NB4 (cell line): ENCODE measurements at places on chromosomes 7 and 10.

- DNase-seq, result no peak
Measured at GRCh38 chr7:71254751-71255150, 122.8 kb downstream of the GALNT17 start.

- no peak for DNase-seq
Measured at GRCh38 chr7:101702362-101702850, 73.3 kb upstream of the MYL10 start.

DNA sequence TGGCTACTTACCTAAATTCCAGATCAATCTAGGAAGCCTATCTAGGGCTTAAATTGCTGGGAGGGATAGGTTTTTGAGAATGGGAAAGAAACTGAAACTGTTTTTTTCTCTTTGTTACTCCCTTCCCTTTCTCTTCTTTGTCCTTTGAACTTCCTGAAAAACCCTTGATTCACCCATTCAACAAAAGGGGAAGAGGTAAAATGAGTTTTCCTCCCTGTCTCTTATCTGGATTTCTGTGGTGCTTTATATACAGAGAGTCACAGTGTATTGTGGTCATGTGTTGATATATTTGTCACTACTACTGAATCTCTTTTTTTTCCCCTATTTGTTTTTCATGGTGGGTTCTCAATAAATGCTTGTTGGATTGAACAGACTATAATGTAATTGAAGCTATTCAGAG, 19.8 kb upstream of the NUP205 start:
- DNase-seq, result peak; percentile 61

- DNase-seq, result peak; percentile 18
Measured at GRCh38 chr10:32060347-32060746, 4.1 kb upstream of the KIF5B start.

- DNase-seq, result no peak
Measured at GRCh38 chr7:11436316-11436715, 395.7 kb downstream of the THSD7A start.

GRCh38 chr10:86306628-86307278, 59.8 kb downstream of the GRID1 start:
- peak; percentile 43 for DNase-seq

DNA sequence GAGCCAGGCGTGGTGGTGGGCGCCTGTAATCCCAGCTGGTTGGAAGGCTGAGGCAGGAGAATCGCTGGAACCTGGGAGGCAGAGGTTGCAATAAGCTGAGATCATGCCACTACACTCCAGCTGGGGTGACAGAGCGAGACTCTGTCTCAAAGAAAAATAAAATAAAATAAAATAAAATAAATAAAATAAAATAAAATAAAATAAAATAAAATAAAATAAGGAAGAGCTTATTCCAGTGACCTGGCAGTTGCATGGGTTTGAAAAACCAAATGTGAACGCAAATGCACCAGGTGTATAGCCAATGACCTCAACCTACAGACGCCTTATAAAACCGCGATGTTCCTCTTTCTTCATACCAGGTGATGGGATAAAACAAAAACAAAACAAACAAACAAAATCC, 995.7 kb downstream of the TYW1 start:
- no peak for DNase-seq

GRCh38 chr7:17147409-17147808, 151.0 kb upstream of the AHR start:
- no peak for DNase-seq

GRCh38 chr7:137360087-137360679, 16.6 kb upstream of the PTN start:
- peak; percentile 18 for DNase-seq

DNA sequence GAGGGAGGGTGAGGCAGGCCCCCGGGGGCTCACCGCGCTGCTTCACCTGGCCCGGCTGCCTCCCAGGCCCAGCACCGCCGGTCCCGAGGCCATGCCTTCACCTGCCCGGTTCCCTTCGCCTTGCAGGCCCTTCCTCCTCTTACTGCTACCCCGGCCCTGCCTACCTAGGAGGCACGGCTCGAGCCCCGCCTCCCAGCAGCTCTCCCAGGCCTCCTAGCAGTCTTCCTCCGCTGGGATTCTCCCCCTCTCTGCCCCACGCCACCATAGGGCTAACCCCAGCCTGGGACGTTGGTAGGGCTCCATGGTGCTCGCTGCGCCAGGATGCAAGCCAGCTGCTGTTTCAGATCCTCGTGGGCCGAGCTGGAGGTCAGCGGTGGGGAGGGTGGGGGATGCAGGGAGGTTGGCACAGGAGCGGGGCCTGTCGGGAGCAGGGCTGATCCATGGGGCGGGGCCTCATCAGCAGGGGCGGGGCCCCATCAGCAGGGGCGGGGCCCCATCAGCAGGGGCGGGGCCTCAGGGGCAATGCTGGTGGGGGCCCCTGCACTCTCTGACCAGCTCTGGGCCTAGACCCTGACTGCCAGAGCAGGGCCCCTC, 63.3 kb downstream of the RASGEF1A start:
- DNase-seq, result no peak

- no peak for DNase-seq
Measured at GRCh38 chr7:132488634-132489302, 87.5 kb downstream of the PLXNA4 start.

DNA sequence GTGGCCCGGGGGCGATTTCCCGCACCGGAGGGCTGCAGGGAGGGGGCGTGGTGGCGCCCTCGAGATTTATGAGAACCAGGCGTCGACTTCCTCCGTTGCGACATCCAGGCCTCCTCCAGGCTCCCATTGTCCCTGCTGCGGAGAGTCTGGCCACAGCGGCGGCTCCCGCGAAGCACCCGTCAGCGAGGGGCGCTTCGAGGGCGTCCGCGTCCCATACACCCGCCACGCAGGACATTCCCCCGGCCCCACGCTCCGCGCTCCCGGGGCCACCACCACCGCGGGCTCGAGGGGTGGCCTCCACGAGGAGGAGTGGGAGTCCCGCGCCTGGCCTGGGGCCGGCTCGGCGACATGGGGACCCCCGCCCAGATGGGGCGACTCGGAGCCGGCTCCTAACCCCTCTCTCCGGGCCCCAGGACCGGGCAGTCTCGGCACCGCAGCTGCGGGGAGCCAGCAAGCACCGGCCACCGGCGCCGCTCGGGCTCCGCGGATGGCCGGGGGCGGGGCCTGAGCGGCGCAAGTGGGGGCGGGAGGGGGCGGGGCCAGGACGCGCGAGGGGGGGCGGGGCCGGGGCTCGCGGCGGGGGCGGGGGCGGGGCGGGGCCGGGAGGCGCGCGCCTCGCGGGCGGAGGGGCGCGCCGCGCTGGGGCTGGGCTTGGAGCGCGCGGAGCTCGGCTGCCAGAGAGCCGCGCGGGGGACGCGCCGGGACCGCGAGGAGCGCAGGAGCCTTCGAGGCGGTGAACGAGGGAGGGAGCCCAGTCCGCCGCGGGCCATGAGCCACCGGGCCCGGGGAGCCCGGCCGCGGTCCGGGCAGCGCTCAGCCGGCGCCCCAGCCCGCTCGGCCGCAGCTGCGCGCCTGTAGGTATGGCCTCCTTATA, at the start of gene SH2B2:
Gene SH2B2 (plus strand): TSS at position 632 of the 874 bp plus-strand sequence. CDS start 13,683 bp downstream, outside the sequence.
- DNase-seq, result peak; percentile 95

- DNase-seq, result no peak
Measured at GRCh38 chr7:134357486-134357885, 40.8 kb upstream of the SLC35B4 start.

- DNase-seq, result no peak
Measured at GRCh38 chr10:99279626-99280111, 44.0 kb upstream of the HPSE2 start.

DNA sequence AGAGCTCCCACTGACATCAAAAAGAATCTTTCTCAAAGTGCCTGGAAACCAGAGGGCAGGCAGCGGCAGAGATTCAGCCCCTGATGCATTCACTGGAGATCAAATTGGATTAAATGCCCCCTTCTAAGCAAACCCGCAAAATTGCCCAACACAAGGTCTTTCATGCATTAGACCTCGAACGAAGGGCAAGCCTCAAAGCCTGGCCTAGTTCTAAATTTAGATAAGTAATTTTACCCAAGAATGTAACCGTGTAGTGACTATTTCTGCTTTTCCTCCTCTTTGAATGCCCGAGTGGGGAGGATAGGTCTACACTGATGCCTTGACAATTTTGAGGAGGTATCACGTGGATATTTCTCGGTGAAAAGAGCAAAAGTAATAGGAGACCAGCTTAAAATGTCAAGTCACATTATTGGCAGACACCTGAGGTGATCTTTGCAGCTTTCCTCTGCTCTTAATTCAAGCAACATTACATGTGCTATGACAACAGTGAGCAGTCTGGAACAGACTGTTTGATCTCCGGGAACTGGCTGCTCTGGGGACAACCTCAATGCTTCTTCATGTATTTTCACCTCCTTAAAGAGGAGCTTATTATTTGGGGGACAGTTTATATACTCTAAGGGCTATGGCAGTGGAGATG, 1263.5 kb upstream of the AUTS2 start:
- no peak for DNase-seq

DNA sequence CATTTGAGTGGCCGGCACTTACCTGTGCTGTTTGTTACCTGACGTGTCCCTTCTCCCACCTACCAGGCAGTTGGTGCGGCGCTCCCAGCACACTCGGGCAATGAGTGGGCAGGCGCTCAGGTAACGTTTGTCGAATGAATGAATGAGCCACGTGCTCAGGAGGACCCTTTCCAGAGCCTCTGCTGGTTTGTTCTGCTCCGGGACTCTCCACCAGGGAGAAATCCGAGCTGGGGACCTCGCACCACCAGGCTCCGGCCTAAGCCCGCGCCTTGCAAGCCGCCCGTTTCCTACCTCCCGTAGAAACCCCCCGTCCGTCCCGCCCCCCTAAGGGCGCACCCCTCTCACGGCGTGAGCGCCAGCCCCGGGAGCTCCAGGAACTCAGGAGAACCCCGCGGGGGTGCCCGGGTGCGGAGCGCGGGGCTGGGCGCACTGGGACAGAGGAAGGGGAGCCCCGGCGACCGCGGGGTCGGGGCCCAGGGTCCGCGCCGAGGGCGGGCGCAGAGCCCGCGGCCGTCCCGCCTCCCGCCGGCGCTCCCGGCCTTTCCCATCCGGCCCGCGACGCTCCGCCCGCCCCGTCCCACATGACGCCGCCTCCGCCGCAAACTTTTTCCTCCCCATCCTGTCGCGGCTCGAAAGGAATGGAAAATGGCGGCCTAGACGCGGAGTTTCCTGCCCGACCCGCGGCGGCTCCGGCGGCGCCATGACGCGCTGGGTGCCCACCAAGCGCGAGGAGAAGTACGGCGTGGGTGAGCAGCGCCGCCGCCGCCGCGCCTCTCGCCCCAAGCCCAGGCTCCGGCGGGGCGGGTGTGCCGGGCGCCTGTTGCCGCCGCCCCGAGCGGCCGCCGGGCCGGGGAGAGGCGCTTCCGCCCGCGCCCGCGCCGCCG, at the start of gene DOCK1:
Gene DOCK1 (plus strand): TSS at position 611 of the 884 bp plus-strand sequence. CDS start 90 bp downstream, at position 701.
- no peak for DNase-seq

DNA sequence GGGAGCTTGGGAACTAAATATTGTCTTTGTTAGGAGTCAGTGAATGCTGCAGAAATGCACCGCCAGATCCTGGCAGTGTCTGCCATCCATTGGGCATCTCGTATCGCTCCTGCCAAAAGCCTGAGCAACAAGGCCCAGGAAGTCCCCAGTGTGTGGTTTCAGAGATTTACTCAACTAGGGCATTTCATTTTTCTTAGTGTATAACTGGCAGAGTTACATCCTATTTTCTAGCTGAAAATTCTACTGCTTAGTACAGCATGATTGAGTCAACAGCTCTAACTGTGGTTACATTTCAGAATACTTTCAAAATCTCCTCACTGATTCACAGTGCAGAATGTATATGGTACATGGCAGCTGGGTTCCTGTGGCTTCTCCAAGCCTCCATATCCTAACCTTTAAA, 95.8 kb upstream of the CREB5 start:
- no peak for DNase-seq

DNA sequence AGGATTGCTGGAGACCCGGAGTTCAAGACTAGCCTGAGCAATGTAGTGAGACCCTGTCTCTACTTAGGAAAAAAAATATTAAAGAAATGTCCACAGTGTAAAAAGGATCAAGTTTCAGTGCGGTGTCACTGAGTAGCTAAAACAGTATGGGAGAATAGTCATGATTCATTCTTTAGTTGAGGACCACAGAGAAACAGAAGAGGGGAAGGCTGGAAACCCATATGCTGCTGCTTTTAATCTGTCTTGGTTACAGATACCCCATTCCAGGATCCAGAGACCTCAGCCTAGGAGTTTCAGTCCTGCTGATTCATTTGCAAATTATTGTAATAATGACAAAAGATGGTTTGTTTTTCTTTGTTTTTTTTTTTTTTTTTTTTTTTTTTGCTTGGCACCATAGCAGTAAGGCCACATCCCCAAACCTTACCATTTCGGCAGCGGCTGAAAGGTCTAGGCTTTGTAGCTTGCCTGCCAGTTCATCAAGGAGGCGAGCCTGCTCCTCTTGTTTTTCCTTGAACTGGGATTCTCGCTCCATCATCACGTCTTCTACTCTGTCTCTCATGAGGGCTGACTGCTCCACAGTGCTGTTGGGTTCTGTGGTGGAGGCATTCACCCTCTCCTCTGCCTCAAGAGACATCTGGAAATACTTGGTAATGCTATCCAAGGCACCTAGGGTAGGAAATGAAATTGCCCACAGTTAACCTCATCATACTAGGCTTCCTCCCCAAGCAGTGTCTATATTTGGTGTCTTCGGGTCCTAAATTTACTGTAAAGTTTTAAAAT, 44.2 kb downstream of the DLD start:
- DNase-seq, result no peak

DNA sequence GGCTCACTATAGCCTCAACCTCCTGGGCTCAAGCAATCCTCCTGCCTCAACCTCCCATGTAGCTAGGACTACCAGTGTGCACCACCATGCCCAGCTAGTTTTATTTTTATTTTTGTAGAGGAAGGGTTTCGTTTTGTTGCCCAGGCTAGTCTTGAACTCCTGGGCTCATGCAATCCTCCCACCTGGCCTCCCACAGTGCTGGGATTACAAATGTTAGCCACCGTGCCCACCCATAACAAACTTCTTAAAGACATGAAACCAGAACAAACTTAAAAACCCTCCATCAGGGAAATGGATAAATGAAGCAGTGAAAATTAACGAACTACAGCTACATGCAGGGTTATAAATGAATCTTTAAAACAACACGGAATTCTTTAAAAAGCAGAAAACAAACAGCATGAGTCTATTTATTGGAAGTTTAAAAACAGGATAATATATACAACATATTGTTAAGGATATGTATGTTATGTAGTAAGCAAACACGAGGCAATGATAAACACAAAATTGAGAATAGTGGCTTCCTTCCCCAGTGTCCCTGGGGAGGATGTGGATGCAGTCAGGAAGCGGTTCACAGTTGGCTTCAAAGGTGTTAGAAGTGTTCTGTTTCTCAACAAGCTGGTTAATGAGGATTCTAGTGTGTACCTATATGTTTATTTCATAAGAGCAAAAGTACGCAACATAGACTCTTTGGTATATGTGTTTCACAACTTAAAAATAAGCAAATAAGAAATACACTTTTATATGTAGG, 128.2 kb upstream of the IMMP2L start:
- DNase-seq, result peak; percentile 13

- DNase-seq, result no peak
Measured at GRCh38 chr7:55474944-55475854, 97.1 kb downstream of the VOPP1 start.

- DNase-seq, result no peak
Measured at GRCh38 chr7:3272691-3273141, 28.3 kb upstream of the SDK1 start.
